ENCODE measurements at places on chromosomes 4 and X.

GRCh38 chr4:71713611-71714203, 70.2 kb downstream of the GC start:
- peak; percentile 6 for DNase-seq

DNA sequence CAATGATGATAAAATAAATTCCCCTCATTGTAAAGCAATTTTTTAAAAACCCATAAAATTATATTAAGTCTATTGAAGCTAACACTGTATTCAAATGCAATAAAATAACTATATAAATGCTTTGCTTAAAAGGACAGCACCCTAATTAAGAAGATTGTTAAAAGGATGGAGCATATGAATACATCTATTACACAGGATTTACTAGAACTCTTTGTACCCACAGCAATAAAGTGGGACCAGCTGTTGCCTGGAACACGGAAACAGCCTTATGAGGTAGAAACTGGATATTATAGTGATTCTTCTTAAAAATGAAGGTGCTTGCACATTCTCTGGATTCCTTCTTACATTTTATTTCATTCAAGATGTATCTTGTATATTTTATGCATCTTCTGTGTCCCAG, 298.7 kb upstream of the KLF3 start:
- no peak for DNase-seq

- DNase-seq = no peak
These were observed 31.0 kb downstream of the KDM6A start for GRCh38 chrX:44903830-44904530.

- DNase-seq = no peak
These were observed 3.2 kb upstream of the TIGD2 start for GRCh38 chr4:89108091-89108490.

- no peak for DNase-seq
These were observed 98.0 kb upstream of the SORBS2 start for GRCh38 chr4:185909972-185910371.

DNA sequence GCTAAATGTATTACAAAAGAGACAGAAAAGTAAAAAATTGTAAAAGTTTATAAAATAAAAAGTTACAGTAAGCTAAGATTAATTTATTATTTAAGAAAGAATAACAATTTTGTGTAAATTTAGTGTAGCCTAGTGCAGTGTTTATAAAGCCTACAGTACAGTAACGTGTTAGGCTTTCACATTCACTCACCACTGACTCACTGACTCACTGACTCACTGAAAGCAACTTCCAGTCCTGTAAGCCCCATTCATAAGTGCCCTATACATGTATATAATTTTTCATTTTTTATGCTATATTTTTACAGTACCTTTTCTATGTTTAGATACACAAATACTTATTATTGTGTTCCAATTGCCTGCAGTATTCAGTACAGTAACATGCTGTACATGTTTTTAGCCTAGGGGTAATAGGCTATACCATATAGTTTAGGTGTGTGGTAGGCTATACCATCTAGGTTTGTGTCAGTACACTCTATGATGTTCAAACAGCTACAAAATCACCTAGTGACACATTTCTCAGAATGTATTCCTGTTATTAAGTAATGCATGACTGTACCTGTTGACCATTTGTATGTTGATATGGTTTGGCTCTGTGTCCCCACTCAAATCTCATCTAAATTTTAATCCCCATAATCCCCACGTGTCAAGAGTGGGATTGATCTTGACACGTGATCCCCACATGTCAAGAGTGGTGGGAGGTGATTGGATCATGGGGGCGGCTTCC, 57.9 kb downstream of the CFAP299 start:
- no peak for DNase-seq

- DNase-seq = no peak
These were observed 26.7 kb downstream of the SH3RF1 start for GRCh38 chr4:169243825-169244609.

DNA sequence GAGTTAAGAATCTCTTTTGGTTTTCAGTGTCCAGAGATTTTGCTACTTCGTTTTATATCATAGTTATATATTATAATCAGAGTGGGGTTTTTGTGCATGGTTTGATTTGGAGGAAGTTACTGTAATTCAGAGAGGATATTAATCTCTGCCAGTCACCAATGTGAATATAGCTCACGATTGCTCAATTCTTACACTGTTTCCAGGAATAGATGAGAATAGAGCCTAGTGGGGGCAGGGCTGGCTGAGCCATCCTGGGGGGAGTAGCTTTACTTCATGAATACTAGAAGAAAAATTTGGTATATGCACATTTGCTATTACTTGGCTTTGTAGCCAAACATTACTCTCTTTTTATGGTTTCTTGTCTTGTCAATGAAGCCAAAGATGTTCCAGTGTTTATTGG, 60.9 kb upstream of the TRPC3 start:
- no peak for DNase-seq

- no peak for DNase-seq
These were observed 103.5 kb downstream of the RPA4 start for GRCh38 chrX:96987228-96987627.

- DNase-seq = no peak
These were observed 115.1 kb downstream of the STK32B start for GRCh38 chr4:5166377-5166776.

GRCh38 chr4:3013839-3014350, 50.5 kb downstream of the GRK4 start:
- DNase-seq = no peak

- DNase-seq = no peak
These were observed 8.0 kb downstream of the REELD1 start for GRCh38 chr4:146222313-146222712.

GRCh38 chrX:17521871-17522693, 147.1 kb downstream of the NHS start:
- DNase-seq = no peak

- DNase-seq = no peak
These were observed 66.0 kb upstream of the GEMIN8 start for GRCh38 chrX:14095702-14096101.

GRCh38 chr4:38068107-38068506, 107.9 kb downstream of the PTTG2 start:
- DNase-seq = no peak

DNA sequence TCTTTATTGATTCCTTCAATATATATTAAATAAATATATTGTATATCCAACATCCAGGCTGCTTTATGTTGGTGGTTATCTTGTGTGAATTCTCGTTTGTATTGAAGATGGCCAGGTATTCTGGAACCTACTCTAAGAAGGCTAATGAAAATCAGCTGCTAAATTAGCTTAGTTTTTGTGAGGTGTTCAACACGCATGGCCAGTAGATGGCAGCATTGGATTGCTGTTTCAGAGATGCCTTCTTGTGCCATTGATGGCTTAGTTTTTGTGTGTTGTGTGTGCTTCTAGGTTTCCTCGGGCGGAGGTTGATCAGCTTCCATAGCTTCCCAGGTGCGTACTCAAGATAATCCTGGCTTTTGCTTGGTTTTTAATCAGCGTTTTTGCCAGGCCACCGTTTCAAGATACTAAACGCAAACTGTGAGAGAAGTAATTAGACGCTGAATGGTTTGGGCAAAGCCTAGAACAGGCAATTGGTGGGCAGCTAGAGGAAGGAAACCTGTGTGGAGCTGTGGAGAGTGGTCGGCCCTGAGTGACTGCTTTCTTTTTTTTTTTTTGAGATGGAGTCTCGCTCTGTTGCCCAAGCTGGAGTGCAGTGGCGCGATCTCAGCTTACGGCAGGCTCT, 15.1 kb downstream of the NOCT start:
- peak; percentile 33 for DNase-seq

GRCh38 chr4:88419874-88420273, 37.0 kb upstream of the HERC5 start:
- no peak for DNase-seq

GRCh38 chrX:42027367-42028000, 104.1 kb upstream of the CASK start:
- DNase-seq = no peak

GRCh38 chr4:158938220-158939044, 164.4 kb upstream of the RAPGEF2 start:
- no peak for DNase-seq

DNA sequence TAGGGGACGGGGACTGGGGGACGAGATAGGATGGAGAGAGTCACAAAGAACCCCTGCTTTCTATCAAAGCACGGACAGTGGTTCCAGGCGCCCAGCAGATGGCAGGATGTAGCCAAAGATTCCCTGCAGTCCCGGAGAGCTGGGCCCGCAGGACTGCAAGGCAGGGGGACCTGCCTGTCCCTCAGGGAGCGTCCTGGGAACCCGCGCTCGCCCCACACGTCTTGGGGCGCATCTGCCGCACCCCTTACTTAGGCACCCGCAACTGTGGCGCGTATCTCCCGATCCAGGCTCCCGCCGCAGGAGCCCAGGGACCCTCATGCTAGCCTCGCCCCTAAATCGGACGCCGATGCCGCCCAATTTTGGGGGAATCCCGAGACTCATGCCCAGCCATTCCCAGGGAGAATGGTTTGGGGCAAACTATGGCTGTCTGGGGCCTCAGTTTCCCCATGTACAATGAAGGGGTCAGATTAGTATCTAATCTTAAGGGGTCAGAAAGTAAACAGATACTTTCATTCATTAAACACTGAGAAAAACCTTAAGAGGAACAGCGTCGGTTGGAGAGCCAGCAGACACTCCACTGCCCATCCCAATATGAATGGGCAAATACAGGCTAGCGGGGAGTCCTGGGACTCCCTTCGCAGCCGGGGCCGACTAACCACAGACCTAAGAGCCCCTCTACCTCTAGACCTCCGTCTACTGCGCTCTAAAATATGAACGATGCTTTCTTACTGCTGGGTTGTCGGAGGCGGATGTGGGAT, 581 bp upstream of the STK32B start:
- peak; percentile 4 for DNase-seq

DNA sequence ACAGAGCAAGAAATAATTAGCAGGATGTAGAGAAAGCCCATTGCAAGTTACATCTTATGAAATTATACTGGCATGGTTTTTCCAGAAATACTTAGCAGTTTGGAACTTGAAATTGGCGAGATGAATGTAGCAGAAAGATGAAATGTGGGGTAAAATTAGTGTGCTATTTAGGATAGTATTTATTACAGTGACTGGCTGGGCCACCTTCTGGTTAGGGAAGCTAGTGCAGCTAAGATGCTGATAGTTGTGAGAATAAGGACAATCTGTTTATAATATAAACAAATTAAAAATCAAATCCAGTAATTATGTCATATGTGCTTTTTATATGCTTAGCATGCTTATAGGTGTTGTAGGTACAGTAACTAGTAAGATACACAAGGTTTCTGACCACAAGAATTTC, 74.8 kb downstream of the IL15 start:
- no peak for DNase-seq

DNA sequence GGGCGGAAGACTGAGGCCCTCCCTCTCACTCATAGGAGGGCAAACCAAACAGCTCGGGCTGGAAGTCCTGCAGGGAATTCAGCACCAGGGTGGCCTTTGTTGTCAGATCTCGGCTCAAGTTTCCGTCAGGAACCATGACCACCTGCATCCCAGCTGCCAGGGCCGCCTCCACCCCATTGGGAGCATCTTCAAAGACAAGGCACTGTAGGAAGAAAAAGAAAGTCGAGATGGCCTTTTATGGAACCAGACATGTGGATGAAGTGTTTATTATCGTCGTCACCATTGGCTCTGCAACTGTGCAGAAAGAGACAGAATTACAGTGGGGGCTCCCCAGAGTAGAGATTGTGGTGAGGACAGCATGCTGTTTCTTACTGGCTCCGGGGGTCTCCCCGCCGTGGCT, 97.2 kb upstream of the STS start:
- DNase-seq = no peak

GRCh38 chrX:50865311-50865710, 45.2 kb upstream of the BMP15 start:
- DNase-seq = no peak

- DNase-seq = no peak
These were observed 9.2 kb downstream of the WDR1 start for GRCh38 chr4:10107111-10108091.

DNA sequence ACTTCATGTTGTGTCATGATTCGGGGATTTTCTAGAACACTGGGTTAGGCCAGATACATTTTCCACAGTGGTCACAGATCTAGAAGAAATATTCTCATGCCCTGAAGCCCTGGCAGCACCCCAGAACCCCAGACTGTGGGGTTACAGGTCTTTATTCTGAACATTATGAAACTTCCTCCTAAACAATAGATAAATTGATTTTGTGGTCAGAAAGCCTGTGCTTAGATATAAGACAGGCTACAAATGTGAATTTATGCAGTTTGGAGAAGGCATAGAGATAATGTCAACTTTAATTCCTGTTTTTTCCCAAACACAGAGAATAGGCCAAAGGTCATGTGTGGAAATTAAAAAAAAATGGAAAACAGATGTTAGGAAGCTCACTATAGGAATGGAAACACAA, 492.9 kb downstream of the SPRY1 start:
- no peak for DNase-seq

DNA sequence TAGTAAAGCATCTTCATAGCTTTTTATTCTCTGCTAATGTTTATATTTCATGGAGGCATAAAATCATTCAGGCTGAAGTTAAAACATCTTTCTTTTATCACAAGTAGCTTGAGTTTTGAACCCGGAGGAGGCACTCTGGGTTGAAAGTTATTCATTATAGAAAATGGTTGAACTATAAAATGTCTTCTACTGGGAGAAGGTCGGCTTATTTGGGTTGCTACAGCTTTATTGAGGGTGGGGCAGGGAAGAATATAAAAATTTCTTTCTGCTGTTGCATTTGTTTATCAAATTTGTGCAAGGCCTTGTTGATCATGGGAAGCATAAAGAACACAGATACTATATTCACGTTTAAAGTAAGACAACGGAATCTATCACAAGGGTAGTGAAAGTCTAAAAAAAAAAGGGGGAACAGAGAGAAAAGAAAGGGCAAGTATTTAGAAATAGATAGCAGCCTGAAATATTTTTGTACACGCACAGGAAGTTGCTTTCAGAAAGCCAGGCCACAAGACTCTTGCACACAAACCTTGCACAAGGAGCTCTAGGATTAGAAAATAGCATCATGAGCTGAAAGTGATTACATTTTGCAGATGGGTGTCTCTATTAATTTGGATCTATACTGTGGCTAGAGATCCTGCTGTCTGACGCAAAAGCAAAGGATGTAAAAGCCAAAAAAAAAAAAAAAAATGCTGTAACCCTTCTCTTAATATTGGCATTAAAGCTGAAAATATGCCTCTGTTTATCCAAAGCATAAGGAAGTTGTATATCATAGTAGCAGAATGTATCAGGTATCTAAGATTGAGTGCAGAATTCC, 37.2 kb upstream of the FAM9C start:
- no peak for DNase-seq

DNA sequence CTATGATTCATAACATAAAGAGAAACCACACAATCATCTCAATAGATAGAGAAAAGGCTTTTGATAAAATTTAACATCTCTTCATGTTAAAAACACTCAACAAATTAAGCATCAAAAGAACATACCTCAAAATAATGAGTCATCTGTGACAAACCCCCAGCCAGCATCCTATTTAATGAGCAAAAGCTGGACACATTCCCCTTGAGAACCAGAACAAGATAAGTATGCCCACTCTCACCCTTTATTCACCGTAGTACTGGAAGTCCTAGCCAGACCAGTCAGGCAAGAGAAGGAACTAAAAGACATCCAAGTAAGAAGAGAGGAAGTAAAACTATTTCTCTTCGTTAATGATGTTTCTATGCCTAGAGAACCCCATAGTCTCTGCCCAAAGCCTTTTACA, 507.2 kb downstream of the PABPC4L start:
- no peak for DNase-seq
